Smooth muscle cell of the brain vasculature (primary cell): ENCODE measurements at places on chromosomes 5 and 9.
A peak's percentile ranks its signal among the peaks of the same experiment; 100 is the strongest.

GRCh38 chr9:84266087-84266561 is 74.4 kb downstream of the SLC28A3 start:
- DNase-seq = no peak

DNA sequence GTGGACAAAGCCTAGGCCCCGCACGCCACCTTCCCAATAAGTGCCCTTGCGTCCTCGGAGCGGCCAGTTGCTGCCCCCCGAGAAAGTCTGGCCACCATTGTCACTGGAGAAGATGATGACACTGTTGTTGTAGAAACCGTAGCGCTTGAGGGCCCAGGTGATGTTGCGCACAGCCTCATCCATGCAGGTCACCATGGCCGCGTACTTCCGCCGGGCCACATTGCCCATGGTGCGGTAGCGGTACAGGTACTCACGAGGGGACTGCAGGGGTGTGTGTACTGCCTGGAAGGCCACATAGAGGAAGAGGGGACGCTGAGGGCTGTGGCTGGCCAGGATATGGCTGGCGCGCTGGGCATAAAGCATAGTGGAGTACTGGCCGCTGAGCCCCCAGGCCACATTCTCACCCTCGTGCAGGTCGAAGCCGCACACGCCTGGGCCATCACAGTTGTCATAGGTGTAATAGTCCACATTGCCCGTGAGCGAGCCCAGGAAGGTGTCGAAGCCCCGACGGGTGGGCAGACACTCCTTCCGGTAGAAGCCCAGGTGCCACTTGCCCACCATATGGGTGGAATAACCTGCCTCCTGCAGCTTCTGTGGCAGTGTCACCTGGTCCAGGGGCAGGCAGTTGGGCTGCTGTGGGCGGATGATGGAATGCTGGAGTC is 4.6 kb downstream of the ARSI start:
- DNase-seq = no peak

GRCh38 chr9:84832453-84832852 is 162.9 kb downstream of the NTRK2 start:
- DNase-seq = no peak

DNA sequence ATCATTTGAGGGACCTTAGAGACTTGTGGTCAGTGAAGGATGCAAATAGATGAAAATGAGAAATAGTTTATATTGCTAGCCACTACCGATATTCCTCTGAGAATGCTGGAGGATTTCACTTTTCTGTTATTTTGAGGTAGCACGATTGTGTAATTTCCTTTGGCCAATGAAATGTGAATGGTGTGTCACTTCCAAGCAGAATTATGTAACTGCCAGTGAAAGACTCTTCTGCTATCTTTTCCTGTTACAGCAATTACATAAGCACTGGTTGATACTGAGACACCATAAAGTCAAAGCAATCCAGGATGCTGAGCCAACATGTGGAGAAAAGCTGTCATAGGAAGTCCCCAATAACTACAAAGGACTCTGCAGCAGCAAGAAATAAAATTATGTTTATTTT is 3.6 kb upstream of the PCDHA2 start:
- no peak for DNase-seq

GRCh38 chr5:56311306-56311905 is 78.3 kb upstream of the ANKRD55 start:
- DNase-seq = no peak

DNA sequence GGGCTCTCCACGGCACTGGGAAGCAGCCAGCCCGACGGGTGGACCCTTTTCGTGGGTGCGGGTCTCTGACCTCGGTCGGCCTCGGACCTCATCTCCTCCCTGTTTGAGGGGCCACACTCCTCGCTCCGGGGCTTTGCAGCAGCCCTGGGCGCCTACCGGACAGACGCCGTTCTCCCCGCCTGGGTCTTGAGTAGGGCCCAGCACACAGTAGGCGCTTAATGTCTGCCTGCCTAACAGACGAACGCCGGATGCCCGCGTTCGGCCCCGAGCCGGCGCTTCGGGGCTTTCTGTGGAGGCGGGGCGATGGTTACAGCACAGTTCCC is 842 bp upstream of the GTF3C5 start:
- no peak for DNase-seq

- no peak for DNase-seq
Observed at GRCh38 chr5:37034955-37035354, 158.4 kb downstream of the NIPBL start.

GRCh38 chr5:35876454-35876853 is 19.8 kb downstream of the IL7R start:
- DNase-seq = no peak

DNA sequence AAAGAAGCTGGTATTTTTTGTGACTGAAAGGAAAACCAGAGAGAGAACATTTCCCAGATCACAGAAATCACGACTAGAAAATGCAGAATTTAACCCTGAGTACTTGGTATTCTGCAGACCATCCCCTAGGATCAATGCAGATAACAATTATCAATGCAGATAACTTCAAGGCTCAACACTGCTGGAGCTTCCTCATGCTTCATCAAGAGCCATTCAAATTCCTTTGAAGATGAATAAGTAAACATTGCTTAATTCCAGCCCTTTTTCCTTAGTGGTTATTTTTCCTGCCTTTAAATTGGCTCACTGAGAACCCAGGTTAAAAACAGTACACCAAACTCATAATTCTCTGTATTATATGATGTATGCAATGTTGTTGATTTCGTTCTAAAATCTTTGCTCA is 370.1 kb upstream of the TLE4 start:
- DNase-seq = no peak

DNA sequence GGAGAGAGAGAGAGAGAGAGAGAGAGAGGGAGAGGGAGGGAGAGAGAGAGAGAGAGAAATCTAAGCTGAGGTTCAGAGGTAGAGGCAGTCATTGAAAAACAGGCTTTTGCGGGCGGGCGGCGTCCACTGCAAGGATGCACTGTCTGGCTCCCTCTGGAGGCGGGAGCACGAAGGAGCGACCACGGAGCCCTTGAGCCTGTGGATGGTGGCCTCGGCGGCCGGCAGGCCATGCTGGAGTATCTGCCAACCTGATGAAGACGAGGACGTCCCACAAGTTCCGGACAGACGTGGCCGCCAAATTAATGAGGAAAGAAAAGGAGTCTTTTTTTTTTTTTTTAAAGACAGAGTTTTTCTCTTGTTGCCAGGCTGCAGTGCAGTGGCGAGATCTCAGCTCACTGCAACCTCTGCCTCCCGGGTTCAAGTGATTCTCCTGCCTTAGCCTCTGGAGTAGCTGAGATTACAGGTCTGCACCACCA is 2.2 kb upstream of the CCDC125 start:
- DNase-seq = peak; percentile 44

- DNase-seq = no peak
Observed at GRCh38 chr5:33938881-33939280, 2.7 kb downstream of the RXFP3 start.

GRCh38 chr5:148969291-148969690 is 93.6 kb downstream of the SH3TC2 start:
- no peak for DNase-seq

DNA sequence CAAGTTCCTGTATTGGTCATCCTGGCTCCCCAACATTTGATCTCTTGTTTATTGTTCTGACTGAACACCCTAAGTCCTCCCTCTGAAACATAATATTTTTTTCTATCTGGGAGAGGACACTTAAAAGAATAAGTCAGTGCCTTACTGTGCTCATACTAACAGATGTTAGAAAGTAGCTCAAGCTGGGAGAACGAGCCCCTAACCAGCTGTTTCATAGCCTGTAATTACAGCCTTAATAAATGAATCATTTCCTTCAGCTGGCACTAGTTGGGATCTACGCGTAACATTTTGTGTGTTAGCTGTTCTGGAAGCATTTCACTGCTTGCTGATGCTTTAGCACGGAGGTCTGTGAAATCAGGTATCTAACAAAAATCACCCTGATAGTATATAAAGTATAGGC is 345.9 kb upstream of the RIOK2 start:
- no peak for DNase-seq

- no peak for DNase-seq
Observed at GRCh38 chr5:31768046-31768445, 129.1 kb downstream of the PDZD2 start.

DNA sequence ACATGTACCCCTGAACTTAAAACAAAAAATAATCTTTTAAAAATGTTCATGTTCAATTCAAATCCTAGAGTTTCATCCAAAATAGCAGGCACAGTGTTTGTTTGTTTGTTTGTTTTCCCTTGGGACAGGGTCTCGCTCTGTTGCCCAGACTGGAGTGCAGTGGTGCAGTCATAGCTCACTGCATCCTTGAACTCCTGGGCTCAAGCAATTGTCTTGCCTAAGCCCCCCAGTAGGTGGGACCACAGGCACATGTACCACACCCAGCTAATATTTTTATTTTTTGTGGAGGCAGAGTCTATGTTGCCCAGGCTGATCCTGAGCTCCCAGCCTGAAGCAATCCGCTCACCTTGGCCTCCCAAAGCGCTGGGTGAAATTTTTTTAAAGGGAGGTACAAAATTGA is 5.0 kb upstream of the POLR1E start:
- no peak for DNase-seq

DNA sequence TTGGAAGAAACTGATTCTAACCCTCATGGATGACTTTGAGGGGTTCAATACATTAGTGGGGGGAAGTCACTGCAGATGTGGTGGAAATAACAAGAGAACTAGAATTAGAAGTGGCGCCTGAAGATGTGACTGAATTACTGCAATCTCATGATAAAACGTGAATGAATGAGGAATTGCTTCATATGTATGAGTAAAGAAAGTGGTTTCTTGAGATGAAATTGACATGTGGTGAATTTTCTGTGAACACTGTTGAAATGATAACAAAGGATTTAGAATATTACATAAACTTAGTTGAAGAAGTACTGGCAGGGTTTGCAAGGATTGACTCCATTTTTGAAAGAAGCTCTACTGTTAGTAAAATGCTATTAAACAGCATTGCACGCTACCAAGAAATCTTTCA is 113.0 kb downstream of the UGCG start:
- no peak for DNase-seq

GRCh38 chr5:172858990-172859811 is 25.1 kb downstream of the ERGIC1 start:
- DNase-seq = no peak

GRCh38 chr5:172626031-172626581 is 15.0 kb upstream of the NEURL1B start:
- DNase-seq = no peak

DNA sequence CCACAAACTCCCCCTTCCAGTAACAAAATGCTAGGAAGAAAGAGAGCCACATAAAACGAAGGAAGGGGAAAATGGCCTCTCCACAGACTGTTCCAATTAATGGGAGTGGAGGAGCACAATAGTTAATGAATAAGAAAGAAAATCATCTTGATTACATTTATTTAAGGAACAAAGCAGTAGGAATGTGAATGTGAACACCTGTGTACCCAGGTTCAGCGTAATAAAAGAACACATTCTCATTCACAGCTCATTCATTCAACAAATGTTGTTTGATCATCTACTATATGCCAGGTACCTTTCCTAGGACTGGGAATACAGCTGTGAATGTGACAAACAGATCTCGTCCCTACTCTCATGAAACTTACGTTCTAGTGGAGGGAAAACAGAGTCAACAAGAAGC is 35.7 kb downstream of the SIL1 start:
- DNase-seq = no peak
